ENCODE measurements at places on chromosomes 7 and 10.

DNA sequence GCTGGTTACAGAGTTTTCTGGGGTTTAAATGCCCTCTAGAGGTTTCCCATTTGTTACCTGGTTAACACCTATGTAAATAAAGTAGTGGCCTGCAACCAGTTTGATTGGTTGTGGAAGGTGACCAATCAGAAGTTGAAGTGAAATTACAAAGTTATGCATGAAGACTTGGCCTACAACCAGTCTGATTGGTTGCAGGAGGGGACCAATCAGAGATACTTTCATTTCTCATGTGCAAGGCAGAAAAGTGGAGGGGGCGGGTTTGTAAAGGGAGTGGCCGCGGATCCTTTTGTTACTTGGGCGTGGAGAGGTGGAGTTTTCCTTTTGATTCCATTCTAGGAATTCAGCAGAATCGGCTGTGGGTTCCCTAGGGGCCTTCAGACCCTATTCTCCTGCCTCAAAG is 80.8 kb downstream of the SEC23IP start:
- no peak for DNase-seq

DNA sequence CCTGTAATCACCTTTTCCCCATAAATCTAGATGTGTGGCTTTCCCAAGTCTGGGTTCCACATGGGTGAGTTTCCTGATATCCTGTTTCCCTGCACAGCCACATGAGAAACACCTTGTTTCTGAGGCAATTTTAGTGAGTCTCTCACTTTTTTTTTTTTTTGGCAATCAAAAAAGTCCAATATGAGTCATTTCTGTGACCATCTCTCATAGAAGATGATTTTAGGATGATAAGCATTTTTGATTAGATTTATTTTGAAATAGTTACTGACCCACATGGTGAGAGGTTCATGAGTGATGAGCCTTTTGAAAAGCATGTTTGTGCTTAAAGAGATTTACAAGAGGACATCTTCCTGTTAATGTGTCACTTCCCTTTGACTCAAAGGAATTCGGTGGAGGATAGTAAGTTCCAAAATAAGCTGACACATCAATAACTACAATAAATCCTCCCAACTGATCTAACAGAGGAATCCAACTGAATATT is 464.0 kb downstream of the INHBA start:
- DNase-seq: no peak

DNA sequence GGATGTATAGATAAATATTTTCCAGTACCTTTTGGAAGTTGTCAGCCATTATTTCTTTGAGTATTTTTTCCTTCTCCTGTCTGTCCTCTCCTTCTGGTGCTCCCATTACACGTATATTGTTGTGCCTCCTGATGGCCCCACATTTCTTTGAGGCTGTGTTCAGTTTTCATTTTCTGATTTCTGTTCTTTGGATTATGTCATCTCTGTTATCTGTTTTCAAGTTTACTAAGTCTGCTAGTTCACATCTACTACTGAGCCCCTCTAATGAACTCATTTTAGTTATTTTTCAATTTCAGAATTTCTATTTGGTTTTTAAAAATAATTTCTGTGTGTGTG is 16.3 kb downstream of the RBM33 start:
- no peak for DNase-seq

DNA sequence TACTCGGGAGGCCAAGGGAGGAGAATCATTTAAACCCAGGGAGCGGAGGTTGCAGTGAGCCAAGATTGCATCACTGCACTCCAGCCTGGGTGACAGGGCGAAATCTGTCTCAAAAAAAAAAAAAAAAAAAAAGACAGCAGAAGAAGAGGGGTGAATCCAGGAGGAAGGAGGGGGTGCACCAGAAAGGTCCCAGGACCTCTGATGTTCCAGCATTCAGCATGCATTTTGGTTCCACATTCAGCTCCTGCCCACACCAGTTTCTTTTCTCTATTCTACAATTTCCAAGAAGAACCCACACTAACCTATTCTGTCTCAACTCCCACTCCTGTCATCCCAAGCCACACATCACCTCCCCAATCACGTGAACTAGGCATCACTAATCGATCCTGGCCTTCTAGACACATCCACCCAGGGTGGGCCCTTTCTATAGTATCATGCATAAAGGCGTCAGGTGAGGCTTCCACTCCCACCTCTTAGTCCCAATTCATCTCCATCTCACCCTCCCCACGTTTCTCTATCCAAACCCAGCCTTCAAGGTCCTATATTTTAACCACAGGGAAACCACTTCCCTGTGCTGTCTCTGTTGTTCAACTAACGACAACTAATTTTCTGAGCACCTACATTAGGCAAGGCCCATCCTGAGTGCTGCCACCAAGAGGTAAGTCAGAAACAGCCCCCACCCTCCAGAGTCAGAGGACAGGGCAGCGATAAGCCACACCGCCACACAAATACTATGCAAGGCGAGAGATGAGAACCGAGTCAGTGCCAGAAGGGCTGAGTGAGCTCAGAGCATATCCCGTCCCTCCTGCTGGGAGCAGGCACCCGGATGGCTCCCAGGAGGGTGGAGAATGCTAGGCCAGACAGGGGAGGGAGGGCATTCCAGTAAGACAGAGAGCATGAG is 2.2 kb downstream of the ANXA11 start:
- DNase-seq: peak; percentile 39

- DNase-seq: no peak
Observed at GRCh38 chr10:123573236-123574108, 92.7 kb upstream of the GPR26 start.
